ENCODE measurements at places on chromosomes 6 and 20.

- no peak for DNase-seq
Observed at GRCh38 chr20:22821796-22822195, 213.3 kb upstream of the SSTR4 start.

DNA sequence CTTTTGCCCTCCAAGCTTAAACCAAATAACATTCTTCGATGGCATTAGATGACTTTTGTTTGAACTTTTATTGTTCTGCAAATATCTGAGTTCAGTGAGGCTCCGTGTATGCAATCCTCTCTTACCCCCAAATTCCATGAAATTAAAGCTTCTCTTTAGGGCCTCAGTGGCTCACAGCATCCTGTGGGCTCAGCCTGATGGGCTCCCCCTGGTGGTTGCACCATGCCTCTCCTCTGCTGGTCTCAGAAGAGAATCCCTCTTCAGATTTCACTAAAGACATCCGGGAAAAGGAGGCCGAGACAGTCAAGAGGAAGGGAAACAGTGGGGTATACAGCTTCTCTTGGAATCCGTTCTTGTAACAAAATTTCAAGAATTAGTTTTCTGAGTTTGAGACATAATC, 331.6 kb upstream of the NT5E start:
- DNase-seq, result no peak

- DNase-seq, result no peak
Observed at GRCh38 chr20:63091901-63092659, 85.3 kb upstream of the BHLHE23 start.

- DNase-seq, result no peak
Observed at GRCh38 chr20:37327748-37328147, 18.2 kb upstream of the SRC start.

GRCh38 chr6:169315830-169316614, 62.4 kb upstream of the THBS2 start:
- DNase-seq, result no peak

- peak; percentile 5 for DNase-seq
Observed at GRCh38 chr20:17616480-17617211, 46.8 kb downstream of the DSTN start.

DNA sequence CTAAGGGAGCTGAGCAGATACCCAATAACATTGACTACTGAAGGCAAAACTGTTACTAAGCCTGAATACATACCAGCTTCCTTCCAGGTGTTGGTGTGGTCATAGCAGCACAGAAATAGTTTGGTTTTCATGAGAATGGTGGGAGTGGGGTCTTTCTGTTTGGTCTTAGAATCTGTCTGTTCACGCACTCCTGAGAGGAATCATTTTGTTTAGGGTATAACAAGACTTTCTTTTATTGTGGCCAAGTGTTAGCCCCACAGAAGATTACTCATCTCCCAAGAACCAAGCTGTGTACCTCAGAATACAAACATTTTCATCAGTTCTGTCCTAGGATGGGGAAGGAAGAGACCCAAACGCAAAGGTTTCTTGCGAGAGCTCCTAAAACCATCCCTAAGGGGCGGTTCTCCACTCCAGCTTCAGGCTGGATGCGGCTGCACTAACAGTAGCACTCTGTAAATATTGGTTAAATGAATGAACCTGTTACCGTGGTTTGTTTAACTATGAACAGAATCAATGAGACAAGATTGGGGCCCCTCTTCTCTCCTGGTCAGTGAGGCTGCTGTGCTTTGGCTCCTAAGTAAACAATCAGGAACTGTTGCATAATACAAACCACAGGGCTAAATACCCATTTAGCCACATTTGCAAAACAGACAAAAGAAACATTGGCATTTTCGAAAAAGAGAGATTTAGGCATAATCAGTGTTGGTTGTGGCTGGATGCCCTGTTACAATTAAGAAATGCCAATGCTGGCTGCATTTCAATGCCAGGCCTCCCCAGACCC, 44.9 kb downstream of the SNAP25 start:
- DNase-seq, result no peak

Measured in GM12892 (cell line).